Aorta (tissue), 5 donors: ENCODE measurements at places on chromosomes 11 and 22. TPM values are rescaled to one million over a fixed set of nuclear protein-coding genes. Genes with fewer than 3 reads are reported as not detected.
A peak's percentile ranks its signal among the peaks of the same experiment; 100 is the strongest.

DNA sequence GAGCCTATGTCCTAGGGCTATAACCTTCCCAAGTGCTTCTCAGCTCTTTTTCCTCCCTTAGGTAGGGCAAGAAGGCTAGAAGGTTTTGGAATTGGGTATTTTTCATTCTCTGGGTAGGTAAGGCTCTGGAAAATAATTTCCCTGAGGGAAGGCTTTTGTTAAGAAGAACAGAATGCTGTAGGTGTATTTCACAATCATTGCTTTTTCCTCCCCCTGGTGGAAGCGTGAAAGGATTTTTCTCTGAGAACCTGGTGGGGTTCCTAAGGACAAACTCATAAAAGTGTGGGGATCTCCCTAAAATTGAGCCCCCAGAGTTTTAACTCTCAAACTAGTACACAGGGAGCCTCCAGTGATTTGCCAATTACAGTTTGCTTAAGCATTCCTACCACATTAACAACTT, 41.1 kb upstream of the NARS2 start:
- DNase-seq, result no peak

GRCh38 chr11:17931595-17931994, 81.3 kb downstream of the SERGEF start:
- DNase-seq, result no peak

GRCh38 chr22:36136988-36137387, 23.6 kb downstream of the APOL3 start:
- no peak for DNase-seq

- peak; percentile 70 for DNase-seq
These were observed 73.4 kb downstream of the WNT7B start for GRCh38 chr22:45903355-45904135.

GRCh38 chr11:25317216-25317615, 820.4 kb downstream of the LUZP2 start:
- no peak for DNase-seq

GRCh38 chr11:15931497-15931896, 424.8 kb downstream of the SOX6 start:
- no peak for DNase-seq

DNA sequence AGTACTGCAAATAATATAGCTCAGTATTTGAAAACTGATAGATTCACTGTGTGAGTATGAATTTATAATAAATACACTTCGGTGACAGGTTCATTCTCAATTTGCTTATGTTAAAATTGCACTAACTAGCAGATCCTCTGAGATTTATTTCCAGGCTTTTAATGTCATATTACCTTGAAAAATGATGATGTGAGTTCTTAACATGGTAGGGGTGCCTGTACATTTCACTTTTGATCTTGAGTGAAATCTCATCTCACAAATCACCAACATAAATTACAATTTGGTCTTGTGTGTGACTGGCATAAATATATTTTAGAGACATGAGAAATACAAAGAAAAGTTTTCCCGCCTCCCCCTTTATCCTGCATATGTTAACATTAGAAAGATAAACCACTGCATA, 240.4 kb downstream of the DYNC2H1 start:
- DNase-seq, result no peak

- no peak for DNase-seq
These were observed 131.8 kb downstream of the FEZ1 start for GRCh38 chr11:125364121-125364826.

DNA sequence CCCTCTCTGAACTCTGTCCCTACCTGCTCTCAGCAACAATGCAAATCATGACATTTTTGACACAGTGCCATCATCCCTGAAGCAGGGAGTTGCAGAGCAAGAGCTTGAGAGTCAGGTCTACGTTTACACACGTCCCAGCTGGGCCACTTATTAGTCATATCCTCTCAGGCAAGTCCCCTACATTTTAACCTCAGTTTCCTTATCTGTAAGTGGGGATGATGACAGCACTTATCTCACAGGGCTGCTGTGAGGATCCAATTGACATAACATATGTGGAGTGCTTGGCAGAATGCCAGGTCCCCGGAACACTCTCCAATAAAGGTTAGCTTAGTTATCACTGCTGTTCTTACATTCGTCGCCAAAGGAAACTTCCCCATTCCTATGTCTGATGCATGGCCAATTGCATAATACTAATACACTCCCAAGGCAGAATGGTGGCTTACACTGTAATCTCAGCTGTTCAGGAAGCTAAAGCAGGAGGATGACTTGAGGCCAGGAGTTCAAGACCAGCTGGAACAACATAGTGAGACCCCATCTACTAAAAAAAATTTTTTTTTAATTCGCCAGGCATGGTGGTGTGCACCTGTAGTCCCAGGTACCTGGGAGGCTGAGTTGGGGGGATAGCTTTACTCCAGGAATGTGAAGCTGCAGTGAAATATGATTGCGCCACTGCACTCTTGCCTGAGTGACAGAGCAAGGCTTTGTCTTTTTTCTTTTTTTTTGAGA, 16.6 kb downstream of the ASCC2 start:
- peak; percentile 86 for DNase-seq

DNA sequence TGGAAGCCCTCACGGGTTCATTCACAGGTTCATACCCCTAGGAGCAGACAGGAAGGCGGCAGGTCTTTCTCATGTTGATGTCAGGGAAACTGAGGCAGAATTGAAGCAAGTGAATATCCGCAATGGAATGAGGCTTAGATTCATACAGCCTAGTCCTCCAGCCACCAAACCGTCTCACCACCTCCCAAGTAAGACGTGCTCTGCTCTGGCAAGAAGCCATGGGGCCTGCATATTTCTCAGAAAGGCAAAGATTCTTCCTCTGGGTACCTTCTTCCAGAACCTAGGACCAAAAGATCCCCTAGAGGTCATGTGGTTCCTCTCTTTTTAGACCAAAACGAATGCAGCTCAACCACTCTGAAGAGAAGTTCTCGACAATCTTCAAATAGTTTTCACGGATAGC, 1.7 kb downstream of the AP1B1 start:
- DNase-seq, result no peak

DNA sequence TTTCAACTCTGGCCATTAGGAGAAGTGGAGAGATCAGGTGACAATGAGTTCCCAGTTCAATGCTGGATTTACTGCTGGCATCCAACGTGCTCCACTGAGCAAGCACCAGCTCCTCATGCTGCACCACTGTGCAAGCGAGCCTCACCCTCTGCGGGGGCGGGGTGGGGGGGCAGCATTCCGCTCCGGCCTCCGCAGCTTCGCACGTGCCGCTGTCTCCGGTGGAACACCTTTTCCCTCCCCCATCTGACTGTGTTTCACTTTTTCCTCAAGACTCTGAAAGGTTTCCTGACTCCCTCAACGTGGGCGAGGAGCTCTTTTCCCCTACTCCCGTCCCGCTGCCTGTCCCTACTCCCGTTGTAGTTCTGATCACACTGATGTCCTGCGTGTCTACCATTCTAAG, 835 bp upstream of the RHOD start:
- DNase-seq, result no peak

BIRC3 gene
- total RNA-seq, result 19.3 TPM

SHISAL1 gene
- total RNA-seq, result 3.2 TPM

MUC2 gene
- 0.10 TPM for total RNA-seq

INS gene
- 2.1 TPM for total RNA-seq

SUSD2 gene
- 11.2 TPM for total RNA-seq

LUZP2 gene
- 0.15 TPM for total RNA-seq

UBQLNL gene
- total RNA-seq, result 0.88 TPM

EFEMP2 gene
- total RNA-seq, result 139 TPM

IL17REL gene
- not detected for total RNA-seq

MRTFA gene
- total RNA-seq, result 77.4 TPM

LMO2 gene
- 51.7 TPM for total RNA-seq

APLNR gene
- total RNA-seq, result 27.7 TPM

USP2 gene
- total RNA-seq, result 1.6 TPM

DDX10 gene
- total RNA-seq, result 18.8 TPM
